Left lung (tissue), 14 donors: ENCODE measurements at places on chromosomes 16 and 17. TPM values are rescaled to one million over a fixed set of nuclear protein-coding genes. Genes with fewer than 3 reads are reported as not detected.

Gene C16orf74
- polyA plus RNA-seq = 13.5 TPM

Gene GNG13
- not detected for polyA plus RNA-seq

Gene ENPP7
- polyA plus RNA-seq = not detected

DNA sequence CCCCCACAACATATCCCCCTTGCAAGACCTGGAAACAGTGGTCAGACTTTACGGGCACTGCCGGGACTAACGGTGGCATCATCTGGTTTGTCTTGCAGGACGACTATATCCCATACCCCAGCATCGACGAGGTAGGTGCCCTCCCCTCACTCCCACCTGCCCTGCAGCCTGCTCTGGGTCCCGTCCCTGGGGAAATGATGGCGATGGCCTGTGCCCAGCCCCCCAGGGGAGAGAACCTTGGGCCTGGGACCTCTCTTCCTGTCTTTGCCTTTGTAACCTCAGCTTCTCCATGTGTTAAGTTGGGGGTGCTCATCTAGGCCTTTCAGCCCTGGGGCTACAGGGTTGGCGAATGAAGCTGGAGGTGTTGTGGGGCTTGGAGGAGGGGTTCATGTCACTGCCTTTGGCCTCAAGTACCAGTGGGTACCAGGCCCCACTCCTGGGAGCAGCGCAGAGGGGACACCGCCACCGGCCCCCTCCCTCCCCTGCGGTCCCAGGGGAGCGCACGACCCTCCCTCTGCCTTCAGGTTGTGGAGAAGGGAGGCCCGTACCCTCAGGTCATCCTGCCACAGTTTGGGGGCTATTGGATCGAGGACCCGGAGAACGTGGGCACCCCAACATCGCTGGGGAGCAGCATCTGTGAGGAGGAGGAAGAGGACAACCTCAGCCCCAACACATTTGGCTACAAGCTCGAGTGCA is 99.9 kb downstream of the OR1D5 start:
- DNase-seq = no peak

- no peak for DNase-seq
These were observed 91.7 kb downstream of the AIPL1 start for GRCh38 chr17:6343191-6343590.

DNA sequence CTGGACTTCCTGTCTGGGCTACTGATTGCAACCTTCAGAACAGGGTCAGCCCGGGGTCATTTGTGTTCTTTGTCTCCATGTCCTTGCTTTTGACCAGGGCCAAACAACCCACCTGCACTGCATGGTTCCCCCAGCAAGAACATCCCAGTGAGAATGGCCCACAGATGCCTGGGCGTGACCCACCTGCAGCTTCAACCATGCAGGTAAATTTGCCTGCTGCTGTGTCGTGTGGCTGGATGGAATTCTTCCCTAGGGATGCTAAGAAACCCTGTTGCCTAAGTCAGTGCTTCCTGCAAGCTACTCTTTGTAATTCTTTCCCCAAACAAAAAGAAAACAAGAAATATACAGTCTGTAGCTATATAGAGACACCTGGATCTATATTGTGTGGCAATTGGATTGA is 12.5 kb downstream of the CDH13 start:
- no peak for DNase-seq

- DNase-seq = peak; percentile 87
These were observed at the start of gene CACNA1G for GRCh38 chr17:50560185-50560824. Gene CACNA1G, plus strand, starts transcription at chr17:50560715. Its CDS starts 745 bp downstream, at chr17:50561460.

Gene CES5A
- polyA plus RNA-seq = not detected
